Hepatic stellate cell (primary cell): ENCODE measurements at places on chromosomes 5 and 9.

DNA sequence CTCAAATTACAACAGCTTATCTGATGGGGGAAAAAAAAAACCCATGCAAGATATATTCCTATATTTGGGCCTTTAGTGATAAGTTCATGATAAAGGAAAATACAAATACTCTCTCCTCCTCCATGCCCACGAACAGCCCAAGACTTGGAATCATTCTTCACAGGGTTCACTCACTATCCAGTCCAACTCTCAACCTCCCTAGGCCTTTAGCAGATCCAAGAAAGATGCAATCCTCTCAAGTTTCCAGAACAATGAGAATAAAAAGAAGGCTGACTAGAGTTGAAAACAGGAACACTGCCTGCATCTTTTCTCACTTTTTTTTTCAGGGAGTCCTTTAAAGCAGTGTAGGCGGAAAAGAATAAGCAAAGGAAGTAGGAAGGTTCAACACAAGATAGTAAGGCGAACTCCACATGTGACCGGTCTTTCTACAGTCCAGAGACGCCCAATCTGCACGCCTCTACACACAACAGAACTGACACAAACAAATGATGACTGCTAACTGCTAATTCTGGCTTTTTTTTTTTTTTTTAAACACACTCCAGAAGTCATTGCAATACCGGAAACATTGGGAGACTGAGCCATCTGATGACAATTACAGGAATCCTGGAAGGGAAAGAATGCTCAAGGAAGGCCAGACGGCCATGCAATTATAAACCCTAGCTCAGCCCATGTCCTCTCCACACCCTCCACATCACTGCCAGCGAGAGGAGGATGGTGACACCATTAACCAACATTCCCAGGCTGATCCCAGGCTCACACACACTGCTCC lies 75.4 kb downstream of the BNC2 start:
- DNase-seq = peak; percentile 67

DNA sequence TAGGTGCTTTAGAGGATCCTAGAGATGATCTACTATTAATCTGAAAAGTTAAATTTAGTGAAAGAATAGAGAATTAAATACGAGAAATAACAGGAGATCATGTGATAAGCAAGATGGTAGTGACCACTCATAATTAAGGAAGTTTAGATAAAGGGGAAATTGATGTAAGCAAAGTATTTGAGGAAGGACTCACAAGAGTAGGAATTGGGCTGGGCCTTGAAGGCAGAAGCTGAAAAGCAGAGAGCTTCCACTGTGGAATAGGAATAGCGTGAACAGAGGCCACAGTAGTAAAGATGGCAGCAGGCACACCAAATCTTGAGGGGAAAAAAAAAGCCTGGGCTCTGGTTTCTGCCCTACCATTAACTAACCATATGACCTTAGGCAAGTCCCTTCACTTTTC lies 38.0 kb downstream of the KIF24 start:
- no peak for DNase-seq

- no peak for DNase-seq
Measured at GRCh38 chr5:176413255-176413565, 3.1 kb downstream of the CLTB start.

DNA sequence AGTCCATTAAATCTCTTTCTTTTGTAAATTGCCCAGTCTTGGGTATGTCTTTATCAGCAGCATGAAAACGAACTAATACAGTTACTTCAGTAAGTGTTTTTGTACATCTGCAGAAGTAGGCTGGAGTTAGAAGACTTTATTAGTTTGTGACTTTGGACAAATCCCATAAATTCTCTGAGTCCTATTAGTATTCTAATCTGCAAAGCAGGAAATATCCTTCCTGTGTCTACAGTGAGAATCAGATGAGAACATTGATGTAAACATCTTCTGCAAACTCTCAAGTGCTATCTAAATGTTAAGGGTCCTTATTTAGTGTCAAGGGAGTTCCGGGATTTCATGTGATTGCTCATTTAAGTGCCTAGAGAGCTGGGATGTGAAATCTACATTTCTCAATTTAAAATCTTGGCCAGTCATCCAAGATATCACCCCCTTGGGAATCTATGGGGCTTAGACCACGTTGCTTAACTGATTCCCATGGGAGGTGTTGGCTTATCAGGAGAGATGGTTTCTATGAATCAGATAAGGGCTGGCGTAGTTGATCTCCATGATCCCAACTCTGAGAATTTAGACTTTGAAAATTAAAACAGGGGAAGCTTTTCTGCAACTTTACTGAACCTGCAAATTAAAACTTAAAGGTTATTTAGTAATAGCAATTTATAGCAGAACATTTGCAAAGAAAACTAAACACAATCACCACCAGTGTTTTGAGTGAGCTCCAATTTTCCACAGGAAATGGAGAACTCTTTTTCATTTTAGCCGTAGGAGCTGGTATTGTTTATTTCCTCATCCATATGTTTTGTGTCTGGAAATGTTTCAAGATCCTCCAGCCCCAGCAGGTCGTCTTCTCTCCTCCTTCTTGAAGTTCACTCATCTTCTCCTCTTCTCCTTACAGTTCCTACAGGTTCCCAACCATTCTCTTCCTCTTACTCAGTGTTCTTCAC lies 241.6 kb upstream of the CD180 start:
- DNase-seq = no peak

- no peak for DNase-seq
Measured at GRCh38 chr5:669111-669841, 23.9 kb downstream of the TPPP start.
